ENCODE measurements at places on chromosomes 16 and 17.

- no peak for DNase-seq
Observed at GRCh38 chr16:72711823-72712222, 336.1 kb downstream of the ZFHX3 start.

DNA sequence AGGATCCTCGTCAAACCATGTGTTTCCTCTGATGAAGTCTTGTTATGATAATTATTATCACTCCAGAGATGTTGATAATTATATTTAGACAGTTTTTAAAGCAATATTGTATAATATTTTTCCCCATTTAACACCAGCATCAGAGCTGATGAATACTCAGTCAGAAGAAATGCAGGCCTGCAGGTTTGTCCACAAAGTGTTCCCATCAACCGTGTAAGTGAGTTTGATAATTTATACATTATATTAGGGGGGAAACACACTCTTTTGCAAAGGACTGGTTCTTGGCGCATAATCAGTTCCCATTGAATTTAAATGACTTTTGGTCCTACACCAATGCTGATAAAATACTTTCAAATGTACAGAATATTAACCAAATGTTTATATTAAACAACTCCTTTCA is 454.8 kb downstream of the TOX3 start:
- DNase-seq, result no peak

- DNase-seq, result no peak
Observed at GRCh38 chr17:45784741-45785479, 790 bp downstream of the CRHR1 start.

- DNase-seq, result no peak
Observed at GRCh38 chr17:79803421-79803996, 6.6 kb upstream of the CBX8 start.

DNA sequence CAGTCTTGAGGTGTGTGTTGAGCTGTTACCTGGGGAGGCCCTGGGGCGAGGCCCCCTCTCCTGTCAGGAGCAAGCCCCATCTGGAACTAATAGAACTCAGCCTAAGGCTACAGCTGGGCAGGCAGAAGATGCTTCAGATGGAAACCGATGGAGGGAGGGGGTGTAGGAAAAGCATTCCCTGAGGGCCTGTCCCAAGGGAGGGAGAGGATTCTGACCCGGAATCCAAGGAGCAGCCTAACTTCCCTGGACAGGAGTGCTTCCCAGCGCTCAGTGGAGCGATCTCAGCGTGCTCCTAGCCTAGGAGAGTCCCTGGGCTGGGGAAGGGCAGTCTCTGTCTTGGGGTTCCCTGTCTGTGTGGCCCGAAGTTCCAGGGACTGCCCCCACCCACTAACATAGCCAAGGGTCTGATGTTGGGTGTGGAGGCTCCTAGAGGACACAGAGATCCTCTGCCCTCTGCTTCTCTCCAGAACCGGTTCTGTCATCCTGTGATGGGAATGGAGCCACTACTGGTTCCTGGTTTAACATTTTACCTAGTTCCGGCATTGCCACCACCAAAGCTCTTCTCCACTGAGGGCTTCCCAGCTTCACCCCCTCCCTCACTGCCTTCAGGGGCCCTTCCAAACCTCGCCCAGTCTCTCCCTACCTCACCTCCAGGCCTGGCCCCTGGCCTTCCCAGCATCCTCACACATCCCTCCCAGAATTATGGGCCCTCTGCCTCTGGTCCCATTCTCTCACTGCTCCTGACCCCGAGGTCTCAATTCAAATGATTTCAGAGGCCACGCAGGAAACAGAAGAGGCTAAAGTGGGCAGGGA is 58.7 kb downstream of the RTN4RL1 start:
- no peak for DNase-seq
